ENCODE measurements at places on chromosomes 7 and 10.

GRCh38 chr7:37089972-37090371, 358.7 kb downstream of the ELMO1 start:
- DNase-seq: no peak

GRCh38 chr10:60781661-60782060, 3.4 kb downstream of the CDK1 start:
- no peak for DNase-seq

- no peak for DNase-seq
Measured at GRCh38 chr10:26859241-26860101, 1.3 kb downstream of the ABI1 start.

GRCh38 chr10:17951868-17952371, at the start of gene SLC39A12:
Gene SLC39A12 (plus strand): TSS chr10:17951918. CDS start chr10:17953277, 1,359 bp downstream.
- DNase-seq: peak; percentile 3

DNA sequence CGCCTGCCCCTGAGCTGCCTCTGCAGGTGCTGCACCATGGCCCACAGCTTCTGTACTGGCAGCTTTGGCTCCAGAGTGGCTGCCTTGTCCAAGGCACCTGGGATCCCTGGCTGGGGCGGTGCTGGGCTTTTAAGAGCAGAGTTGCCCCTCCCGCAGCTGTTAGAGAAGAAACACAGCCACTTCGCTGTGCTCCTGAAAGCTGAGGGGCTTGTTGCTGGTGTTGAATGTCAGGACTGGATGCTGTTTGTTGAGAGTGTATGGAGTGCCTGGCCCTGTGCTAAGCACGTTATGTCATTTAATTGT, 6.2 kb downstream of the FAM241B start:
- DNase-seq: no peak

DNA sequence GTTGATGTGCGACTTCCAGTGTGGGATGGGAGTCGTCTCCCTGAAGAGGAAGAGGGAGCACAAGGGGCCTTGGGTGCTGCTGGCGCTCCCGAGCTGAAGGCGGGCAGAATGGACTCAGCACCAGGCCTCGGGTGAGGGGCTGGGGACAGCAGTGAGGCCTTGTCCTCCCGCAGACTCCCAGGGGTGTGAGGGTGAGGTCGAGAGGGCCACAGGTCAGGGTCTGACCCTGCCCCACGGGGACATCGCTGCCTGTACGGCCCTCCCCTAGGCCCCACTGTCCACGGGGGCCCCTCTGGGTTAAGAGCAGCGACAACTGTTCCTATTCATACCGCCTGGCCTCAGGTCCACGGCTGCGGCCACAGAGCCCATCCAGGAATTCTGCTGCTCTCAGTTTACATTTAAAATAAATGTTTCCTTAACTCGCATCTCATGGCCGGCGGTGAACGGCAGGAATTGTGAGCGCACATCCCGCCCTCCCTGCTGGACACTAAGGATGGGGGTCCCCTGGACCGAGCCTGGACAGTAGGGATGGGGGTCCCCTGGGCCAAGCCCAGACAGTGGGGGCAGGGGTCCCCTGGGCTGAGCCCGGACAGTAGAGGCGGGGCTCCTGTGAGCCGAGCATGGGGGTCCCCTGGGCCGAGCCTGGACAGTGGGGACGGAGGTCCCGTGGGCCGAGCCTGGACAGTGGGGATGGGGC, 61.7 kb downstream of the PDGFA start:
- no peak for DNase-seq

GRCh38 chr7:135441791-135442190, 68.1 kb downstream of the CNOT4 start:
- no peak for DNase-seq

Measured in hematopoietic multipotent progenitor cell (in vitro differentiated cells).